NCI-H446 (cell line): ENCODE measurements at places on chromosomes 12 and 14.

DNA sequence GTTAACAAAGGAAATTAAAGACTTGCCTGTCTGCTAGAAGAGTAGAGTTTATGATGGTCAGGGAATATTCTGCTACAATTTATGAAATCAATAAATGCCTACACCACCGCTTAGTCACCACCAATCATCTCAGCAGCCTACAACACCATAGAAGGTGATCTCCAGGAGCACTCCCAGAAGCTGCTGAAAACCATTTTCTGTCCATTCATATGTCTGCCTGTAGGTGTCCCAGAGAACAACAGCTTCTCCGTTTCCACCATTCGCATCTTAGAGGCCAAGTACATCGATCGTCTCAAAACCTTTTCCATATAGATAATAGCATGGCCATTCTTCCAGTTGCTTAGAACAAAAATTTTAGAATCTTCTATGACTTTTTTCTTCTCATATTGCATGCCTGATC is 303.4 kb downstream of the KCNC2 start:
- no peak for DNase-seq

- DNase-seq: no peak
Observed at GRCh38 chr12:20681334-20681733, 13.8 kb upstream of the SLCO1C1 start.

GRCh38 chr12:25992026-25992782 is 33.7 kb downstream of the RASSF8 start:
- DNase-seq: no peak

DNA sequence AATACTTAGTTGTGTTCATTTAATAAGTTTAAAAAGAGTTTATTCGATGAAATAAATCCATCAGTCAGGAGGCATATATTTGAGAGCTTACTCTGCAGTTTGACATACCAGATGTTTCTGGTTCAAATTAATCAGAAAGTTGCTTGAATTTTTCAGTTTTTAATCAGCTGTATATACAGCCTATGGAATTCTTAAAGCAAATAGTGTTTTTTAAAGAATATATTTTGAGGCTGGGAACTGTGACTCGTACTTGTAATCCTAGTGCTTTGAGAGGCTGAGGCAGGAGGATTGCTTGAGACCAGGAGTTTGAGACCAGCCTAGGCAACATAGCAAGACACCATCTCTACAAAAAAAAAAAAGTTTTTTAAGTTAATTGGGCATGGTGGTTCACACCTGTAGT is 112.1 kb downstream of the MON2 start:
- no peak for DNase-seq

DNA sequence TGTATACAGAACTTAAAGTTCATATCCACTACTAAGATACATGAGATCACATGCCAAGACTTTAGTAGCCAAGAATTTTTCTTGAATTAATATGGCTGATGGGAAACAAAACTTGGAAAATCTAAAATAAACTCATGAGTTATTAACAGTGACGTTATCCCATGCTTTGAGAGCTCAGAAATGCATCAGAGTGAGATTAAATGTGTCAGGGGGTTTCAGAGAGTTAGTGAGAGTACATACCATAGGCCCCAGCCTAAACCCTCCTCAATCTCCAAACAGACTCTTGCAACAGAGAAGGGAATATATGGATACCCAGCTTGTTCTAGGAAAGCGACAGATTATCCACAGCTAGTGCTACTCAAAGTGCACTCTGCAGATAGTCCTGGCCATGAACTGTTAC is 19.3 kb downstream of the SLC35F4 start:
- no peak for DNase-seq
